NCI-H1105 treated with DMSO at 0.1 percent for 48 hours (cell line): ENCODE measurements at places on chromosomes 2 and 18.

- no peak for DNase-seq
Measured at GRCh38 chr2:181822097-181822496, 69.4 kb upstream of the ITPRID2 start.

DNA sequence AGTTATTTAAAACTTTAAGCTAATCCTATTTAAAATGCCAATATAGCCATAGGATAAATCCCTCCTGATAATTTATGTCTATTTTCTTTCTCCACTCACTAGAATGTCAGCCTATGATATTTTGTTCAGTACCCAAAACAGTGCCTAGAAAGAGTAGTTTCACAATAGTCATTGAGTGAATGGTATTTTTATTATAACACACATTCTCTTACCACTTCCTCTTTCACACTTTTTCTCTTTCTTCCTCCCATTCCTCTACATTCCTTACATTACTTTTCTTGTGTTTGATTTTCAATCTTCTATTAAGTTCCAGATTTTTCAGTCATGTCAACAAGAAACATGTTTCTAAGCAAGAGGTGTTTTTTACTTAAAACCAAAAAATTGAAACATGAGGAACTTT is 327.6 kb upstream of the UBE2E3 start:
- no peak for DNase-seq

- no peak for DNase-seq
Measured at GRCh38 chr18:52208646-52209045, 131.4 kb upstream of the DCC start.

DNA sequence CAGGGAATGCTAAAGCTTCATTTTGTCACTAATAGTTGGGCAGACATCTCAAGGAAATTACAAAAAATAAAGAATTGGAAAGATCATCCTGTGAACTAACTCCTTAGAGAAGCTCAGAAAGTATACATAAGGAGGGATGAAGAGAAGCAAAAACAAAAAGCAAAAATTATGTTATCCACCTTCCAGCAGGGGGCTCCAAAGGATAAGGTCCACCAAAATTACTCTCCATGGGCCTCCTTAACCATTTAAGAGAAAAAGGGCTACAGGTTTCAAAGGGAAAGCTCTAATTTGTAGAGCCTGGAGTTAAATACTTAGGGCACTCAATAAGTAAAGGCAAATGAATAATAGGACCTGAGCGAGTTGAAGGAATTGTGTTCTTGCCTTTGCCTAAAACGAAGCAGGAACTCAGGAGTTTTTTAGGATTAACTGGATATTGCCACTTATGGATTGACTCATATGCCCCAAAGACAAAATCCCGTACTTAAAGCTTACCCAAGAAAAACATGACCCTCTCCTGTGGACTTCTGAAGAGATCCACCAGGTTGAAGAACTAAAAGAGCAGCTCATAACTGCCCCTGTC is 1167.9 kb downstream of the DSC3 start:
- peak; percentile 51 for DNase-seq

GRCh38 chr2:207251573-207252192 is 85.9 kb upstream of the KLF7 start:
- DNase-seq = no peak

DNA sequence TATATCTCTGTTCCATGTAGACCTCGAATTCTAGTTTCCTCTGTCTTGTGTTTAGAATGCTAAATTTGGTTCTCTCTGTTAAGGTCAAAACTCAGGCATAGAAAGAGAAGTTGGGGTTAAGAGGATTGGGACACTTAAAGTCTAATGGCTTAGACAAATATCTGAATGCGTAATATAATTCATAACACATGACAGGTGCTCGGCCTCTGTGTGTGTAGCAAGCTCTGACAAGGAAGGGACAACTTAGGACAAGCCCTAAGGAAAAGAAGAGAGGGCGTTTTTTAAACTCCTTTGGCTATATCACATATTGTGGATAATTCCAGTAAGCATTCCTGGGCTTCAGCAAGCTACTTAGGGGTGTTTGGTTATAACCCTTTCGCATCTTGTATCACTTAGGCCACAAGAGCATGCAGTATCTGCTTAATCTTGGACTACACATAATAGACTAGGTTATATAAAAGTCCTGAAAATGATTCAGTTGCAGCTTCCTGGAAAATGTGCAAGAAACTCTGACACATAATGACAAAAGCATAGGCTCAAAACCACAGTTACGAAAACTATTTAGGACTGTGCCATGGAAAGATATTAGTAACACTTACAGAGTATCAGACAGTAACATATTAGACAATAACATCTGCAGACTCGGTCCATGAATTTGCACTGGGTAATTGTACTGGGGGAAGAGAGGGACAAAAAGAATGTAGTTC is 16.1 kb upstream of the CREB1 start:
- DNase-seq = no peak

DNA sequence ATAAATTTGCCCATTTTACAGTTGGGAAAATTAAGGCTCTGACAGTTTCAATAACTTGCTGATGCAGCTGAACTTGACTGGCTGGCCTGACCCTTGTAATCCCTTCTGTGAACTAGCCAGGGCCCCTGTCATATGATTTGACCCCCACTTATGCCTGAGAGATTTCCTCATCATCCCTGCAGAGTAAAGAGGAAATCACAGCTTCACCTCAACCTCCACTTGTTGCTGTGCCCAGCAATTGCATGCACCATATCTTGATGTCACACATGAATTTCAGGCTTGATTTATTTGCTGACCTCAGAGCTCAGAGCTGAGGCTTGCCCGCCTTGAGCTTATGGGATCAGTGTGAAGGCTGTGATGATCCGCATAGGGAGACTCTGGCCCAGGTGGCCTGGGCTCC is 108.1 kb downstream of the ACOXL start:
- DNase-seq = no peak

DNA sequence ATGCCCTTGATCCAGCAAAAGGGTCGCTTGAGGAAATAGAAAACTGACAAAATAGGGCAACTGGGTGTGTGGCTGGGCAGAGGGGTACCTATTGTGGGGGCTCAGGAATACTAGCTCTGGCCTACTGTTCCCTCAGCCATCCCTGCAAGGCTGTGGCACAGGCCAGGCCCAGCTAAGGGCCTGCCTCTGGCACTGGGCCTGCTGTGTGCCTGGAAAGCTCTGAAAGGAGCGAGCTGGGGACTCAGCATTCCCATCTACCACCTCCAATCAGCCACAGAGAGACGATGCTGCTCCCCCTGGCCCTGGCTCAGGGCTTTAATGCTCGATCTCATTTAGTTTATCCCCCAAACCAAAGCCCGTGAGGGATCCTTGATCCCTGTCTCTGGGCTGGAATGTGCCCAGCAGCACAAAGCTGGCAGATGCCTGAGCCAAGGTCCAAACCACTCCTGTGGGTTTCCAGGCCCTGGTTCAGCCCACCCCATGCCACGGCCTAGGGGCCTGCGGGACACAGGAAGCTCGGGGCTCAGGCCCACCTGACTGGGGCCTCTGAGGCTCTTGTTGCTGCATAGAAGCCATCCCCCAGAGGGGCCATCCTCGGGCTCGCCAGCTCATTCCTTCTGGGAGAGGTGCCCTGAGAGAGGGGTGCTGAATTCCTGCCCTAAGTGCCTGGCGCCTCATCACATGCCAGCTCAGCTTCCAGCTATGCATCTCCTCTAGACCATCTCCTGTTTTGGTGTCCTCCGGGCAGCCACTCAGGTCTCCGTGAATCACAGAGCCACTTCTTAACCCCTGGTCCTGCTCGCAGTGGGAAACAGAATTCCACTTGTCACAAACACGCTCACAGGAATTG is 43.0 kb upstream of the KCNF1 start:
- no peak for DNase-seq

- no peak for DNase-seq
Measured at GRCh38 chr2:144519934-144520731, at the start of gene ZEB2. ZEB2 (minus strand) TSS chr2:144520119; CDS start chr2:144517350, 2,769 bp downstream.

GRCh38 chr2:207935121-207935990 is 90.0 kb downstream of the PLEKHM3 start:
- DNase-seq = no peak

- DNase-seq = no peak
Measured at GRCh38 chr2:239137165-239137897, 263.5 kb downstream of the HDAC4 start.

GRCh38 chr2:225100856-225101294 is 58.6 kb upstream of the DOCK10 start:
- DNase-seq = no peak

DNA sequence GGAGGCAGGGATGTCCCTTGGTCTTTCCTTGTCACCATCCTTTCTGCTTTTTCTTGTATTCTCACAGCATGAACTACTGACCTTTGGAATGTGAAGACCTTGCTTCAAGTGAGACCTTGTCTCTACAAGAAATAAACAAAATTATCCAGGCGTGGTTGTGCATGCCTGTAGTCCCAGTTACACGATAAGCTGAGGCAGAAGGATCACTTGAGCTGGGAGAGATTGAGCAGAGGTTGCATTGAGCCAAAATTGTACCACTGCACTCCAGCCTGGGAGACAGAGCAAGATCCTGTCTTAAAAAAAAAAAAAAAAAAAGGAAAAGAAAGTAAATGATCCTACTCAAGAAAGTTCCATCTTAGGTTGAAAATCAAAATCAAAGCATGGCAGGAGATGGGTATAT is 173.7 kb downstream of the IRS1 start:
- DNase-seq = no peak

GRCh38 chr2:196466581-196466980 is 172.9 kb upstream of the CCDC150 start:
- DNase-seq = no peak

GRCh38 chr2:237888389-237888788 is 29.0 kb downstream of the RAMP1 start:
- no peak for DNase-seq

DNA sequence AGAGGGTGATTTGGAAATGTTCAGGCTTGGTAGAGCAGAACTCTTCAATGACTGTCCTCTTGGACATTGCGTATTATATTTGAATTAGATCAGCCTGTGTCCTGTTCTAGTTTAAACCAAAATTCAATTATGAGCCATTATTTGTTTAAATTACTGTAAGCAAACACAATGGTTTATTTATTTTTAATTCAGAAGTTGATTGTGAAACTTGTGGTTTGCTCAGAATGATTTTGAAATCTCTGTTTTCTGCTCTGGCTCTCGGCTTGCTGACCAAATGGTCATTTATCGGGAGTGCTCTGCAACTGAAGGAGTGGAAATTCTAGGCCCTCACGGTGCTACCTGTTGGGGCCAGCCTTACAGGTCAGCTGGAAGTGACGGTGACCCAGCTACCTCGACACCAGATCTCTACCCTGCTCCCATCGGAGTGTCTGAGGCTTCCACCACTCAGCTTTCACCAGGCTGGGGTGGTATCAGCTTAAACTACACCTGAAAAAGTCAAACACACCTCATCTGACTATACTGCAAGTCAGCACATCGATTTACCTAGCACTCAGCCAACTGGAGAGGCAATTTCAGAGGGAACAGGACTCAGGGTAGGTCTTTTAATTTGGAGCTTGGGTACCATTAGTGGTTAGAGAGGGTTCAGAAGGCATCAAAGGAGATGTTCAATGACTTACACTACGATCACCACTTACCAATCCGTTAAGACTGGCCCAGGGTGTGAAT is 36.8 kb upstream of the GPD2 start:
- DNase-seq = peak; percentile 23

- DNase-seq = no peak
Measured at GRCh38 chr2:7593360-7593759, 676.1 kb downstream of the RNF144A start.

DNA sequence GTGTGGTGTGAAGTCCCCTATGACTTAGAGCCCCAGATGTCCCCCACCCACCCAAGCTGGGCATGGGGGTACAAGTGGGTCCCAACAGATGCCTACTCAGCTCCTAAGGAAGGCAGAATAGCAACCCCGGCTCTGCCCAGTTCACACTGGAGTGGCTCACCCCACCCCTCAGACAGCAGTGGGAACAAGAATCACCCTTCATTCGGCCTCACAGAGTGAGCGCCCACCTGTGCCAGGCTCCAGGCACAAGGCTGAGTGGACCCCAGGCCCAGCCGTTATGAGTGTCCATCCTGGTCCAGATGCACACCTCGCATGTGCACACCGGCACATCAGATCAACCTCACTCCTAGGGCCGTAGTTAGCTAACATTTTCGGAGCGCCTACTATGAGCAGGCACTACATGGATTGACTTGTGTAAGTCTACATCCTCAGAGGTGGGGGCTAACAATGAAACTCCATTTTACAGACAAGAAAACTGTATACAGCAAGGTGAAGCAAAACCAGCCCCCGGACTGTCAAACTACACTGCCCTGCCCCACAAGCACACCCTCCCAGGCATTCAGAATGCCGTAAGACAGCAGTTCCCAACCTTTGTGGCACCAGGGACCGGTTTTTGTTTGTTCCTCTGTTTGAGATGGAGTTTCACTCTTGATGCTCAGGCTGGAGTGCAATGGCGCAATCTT is 2.8 kb upstream of the ASTL start:
- DNase-seq = no peak

DNA sequence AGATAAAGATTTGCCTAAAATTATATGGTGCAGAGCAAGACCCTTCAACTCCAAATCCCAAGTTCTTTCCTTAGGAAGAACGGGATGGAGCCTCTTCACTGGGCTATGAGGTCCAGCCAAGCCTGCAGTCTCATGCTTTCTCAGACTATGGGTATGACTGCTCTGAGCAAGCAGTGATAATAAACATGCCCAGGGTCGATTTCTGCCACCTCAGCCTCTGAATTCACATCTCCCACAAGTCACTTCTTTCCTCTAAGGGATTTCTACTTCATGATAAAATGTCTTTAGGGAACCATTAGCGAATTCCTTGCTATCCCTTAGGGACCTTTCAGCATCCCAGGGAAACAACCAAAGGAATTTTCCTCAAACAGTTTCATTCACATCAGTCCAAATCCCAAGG is 94.8 kb downstream of the GFPT1 start:
- DNase-seq = no peak

DNA sequence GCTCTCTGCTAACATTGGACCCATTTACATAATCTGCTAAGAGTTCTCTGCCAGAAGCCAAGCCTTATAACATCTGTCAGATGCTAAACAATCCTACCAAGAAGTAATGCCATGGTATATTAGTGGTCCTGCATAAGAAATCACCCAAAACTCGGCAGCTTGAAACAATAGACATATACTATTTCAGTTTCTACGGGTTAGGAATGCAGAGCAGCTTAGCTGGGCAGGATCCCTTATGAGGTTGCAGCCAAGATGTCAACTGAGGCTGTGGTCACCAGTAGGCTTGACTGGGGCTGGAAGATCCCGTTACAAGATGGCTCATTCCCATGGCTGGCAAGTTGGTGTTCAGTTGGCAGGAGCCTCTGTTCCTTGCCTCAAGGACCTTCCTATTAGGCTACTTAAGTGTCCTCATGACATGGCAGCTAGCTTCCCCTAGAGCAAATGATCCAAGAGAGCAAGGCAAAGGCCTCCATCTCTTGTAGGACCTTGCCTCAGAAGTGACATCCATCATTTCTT is 25.1 kb upstream of the SOS1 start:
- no peak for DNase-seq

GRCh38 chr2:10257500-10258147 is 45.1 kb upstream of the HPCAL1 start:
- no peak for DNase-seq
